ENCODE measurements at places on chromosomes 12 and 14. TPM values are rescaled to one million over a fixed set of nuclear protein-coding genes. Genes with fewer than 3 reads are reported as not detected.

- DNase-seq = no peak
- no peak overlapping the region for H3K4me3 ChIP-seq
- no peak overlapping the region for H3K27ac ChIP-seq
- H3K4me1 ChIP-seq = no peaks in the 10 kb centered on the region
Measured at GRCh38 chr12:114835031-114835430, 151.1 kb upstream of the TBX3 start.

The KRT83 gene
- polyA plus RNA-seq = not detected

DNA sequence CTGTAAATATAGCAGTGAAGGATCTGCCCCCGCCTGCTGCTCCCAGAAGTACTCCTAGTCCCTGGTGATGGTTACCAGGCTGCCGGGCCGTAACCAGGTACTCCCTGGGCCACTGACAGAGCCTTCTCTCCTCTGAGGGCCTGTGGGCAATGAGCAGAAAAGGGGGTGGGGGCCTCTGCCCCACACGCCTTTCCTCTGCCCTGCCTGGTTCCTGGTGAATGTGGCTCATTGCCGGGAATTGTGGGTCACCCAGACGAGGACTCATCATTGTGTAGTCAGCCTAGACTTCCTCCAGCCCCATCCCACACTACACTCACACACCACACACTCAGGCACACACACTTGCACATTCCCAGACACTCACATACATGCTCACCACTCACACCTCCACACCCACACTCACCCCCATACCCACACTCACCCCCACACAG lies 35.7 kb upstream of the ACTN1 start:
- H3K4me3 ChIP-seq = no peak overlapping the region
- H3K27ac ChIP-seq = no peak overlapping the region
- H3K27me3 ChIP-seq = no peaks in the 10 kb centered on the region
- H3K4me1 ChIP-seq = no peaks in the 10 kb centered on the region

DNA sequence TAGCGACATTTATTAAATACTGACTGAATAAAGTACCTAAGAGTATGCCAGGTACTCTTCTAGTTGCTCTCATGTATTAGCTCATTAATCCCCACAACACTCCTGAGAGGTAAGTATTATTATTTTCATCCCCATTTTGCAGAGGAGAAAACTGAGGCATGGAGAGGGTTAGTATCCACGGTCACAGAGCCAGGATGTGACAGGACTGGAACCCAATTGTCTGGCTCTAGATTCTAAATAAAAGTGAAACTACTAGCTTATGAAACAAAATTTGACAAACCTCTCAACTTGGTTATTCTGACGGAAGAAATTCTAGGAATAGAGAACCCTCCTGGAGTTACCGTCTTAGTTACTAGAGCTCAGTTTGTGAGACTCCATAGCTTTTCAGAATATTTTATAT lies 112.2 kb downstream of the CHST11 start:
- no peaks in the 10 kb centered on the region for H3K36me3 ChIP-seq
- no peak for DNase-seq

The SERPINA3 gene
- polyA plus RNA-seq = 786 TPM

- no peak for DNase-seq
- no peak overlapping the region for H3K4me3 ChIP-seq
- no peaks in the 10 kb centered on the region for H3K4me1 ChIP-seq
- H3K36me3 ChIP-seq = no peaks in the 10 kb centered on the region
- H3K27me3 ChIP-seq = no peaks in the 10 kb centered on the region
Measured at GRCh38 chr12:75631831-75632230, 120.4 kb upstream of the KRR1 start.

The PIANP gene
- 0.45 TPM for polyA plus RNA-seq

- H3K4me1 ChIP-seq = no peaks in the 10 kb centered on the region
- no peaks in the 10 kb centered on the region for H3K27me3 ChIP-seq
- no peak overlapping the region for H3K4me3 ChIP-seq
- no peak for DNase-seq
- H3K27ac ChIP-seq = no peak overlapping the region
- no peaks in the 10 kb centered on the region for H3K36me3 ChIP-seq
Measured at GRCh38 chr14:105026033-105026785, 5.3 kb upstream of the CDCA4 start.

The PRPF40B gene
- 20.1 TPM for polyA plus RNA-seq

The PLEKHG7 gene
- polyA plus RNA-seq = 0.45 TPM
